Peyer's patch (tissue), 4 donors: ENCODE measurements at places on chromosomes 2 and 18.
A peak's percentile ranks its signal among the peaks of the same experiment; 100 is the strongest.

- no peak for DNase-seq
Observed at GRCh38 chr18:6478121-6478520, 63.4 kb upstream of the L3MBTL4 start.

GRCh38 chr2:60836491-60836890 lies 44.9 kb upstream of the REL start:
- no peak for DNase-seq

GRCh38 chr18:29383311-29384273 lies 1206.7 kb upstream of the CDH2 start:
- DNase-seq: no peak

GRCh38 chr2:27737676-27738348 lies 33.7 kb upstream of the MRPL33 start:
- peak; percentile 60 for DNase-seq

GRCh38 chr2:72109291-72109690 lies 38.4 kb downstream of the CYP26B1 start:
- no peak for DNase-seq

- DNase-seq: no peak
Observed at GRCh38 chr2:150162241-150162942, 325.1 kb downstream of the RND3 start.

GRCh38 chr18:5429681-5430080 lies 114.1 kb downstream of the EPB41L3 start:
- no peak for DNase-seq

DNA sequence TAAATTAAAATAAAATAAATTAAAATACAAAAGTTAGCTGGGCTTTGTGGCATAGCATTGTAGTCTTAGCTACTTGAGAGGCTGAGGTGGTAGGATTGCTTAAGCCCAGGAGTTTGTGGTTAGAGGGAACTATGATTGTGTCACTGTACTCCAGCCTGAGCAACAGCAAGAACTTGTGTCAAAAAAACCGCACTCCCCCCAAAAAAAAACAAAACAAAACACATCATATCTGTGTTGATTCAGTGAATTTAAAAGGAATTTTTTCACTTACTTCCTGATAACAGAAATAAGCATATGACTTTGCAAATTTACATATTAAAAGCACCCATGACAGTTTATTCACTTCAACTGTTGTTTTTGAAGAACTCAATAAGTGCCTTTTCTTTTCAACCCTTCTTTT lies 68.1 kb upstream of the PELI1 start:
- DNase-seq: no peak

- no peak for DNase-seq
Observed at GRCh38 chr18:75173125-75173432, 35.9 kb downstream of the PTGR3 start.

DNA sequence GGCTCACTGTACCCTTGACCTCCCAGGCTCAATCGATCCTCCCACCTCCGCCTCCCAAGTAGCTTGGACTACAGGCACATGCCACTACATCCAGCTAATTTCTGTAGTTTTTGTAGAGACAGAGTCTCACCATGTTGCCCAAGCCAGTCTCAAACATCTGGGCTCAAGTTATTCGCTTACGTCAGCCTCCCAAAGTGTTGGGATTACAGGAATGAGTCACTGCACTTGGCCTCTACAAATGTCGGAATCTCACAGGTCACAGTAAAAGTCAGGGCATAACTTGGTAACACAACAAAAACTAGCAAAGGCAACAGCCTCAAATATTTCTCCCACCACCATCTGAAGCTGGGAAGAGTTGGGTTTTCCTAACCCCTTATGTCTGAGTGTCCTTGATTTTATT lies 25.3 kb downstream of the SCG2 start:
- no peak for DNase-seq

- no peak for DNase-seq
Observed at GRCh38 chr2:219532378-219532649, 11.3 kb downstream of the CHPF start.

GRCh38 chr2:187875261-187876141 lies 321.3 kb upstream of the TFPI start:
- no peak for DNase-seq

DNA sequence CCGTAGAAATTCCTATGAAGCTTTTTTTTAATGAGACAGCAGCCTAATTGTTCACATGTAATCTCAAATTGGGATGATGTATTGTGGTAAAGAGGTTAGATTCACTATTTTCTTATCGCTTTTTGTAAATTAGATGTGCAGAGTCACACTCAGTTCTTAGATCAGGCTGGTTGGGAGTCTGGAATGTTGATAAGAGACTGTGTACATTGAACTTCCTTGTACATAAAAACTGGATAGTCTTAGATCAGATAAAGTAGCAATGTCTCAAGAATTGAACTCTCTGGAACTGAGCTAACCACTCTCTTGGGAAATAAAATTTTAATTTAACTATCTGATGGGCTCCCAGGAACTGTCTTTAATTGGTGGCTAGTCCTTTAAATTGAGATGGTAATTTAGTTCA lies 108.1 kb upstream of the MSTN start:
- no peak for DNase-seq

GRCh38 chr2:82320296-82320695 lies 2015.7 kb upstream of the LRRTM1 start:
- no peak for DNase-seq

GRCh38 chr2:60520917-60521539 lies 32.4 kb downstream of the BCL11A start:
- no peak for DNase-seq

DNA sequence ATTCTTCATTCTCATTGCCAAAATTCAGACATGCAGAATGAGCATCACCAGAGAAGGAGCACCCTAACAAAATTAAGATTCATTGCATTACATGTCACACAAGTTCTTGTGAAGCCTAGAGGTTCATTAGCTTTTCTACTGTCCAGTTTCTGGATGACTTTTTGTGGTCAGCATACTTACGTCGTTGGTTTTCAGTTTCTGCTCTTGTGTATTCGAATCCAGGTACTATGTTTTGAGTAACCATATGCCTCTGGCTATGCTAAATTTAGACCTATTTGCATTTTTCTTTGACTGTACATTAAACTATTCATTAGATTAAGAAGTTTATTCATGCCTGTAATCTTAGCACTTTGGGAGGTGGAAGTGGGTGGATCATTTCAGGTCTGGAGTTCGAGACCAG lies 251.3 kb downstream of the PARD3B start:
- no peak for DNase-seq

DNA sequence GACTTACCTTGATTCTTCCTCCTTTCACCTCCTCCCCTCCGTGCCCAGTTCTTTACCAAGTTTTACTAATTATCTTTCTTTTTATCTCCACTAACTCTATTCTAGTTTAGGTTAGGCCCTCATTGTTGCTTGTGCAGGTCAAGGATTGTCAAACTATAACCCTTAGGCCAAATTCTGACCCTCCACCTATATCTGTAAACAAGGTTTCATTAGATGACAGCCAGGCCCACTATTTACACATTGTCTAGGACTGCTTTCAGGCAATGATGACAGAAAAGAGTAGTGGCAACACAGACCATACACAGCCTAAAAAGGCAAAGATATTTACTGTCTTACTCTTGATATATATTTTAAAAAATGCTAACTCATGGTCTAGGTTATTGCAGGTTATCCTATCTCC lies 212.0 kb downstream of the RAD51AP2 start:
- DNase-seq: no peak

GRCh38 chr2:196330645-196331044 lies 159.3 kb upstream of the STK17B start:
- no peak for DNase-seq

GRCh38 chr2:2853346-2853745 lies 522.3 kb upstream of the MYT1L start:
- no peak for DNase-seq

- DNase-seq: no peak
Observed at GRCh38 chr18:45370255-45371010, 244.8 kb upstream of the SLC14A2 start.

GRCh38 chr2:62537814-62538213 lies 31.8 kb upstream of the TMEM17 start:
- DNase-seq: no peak

DNA sequence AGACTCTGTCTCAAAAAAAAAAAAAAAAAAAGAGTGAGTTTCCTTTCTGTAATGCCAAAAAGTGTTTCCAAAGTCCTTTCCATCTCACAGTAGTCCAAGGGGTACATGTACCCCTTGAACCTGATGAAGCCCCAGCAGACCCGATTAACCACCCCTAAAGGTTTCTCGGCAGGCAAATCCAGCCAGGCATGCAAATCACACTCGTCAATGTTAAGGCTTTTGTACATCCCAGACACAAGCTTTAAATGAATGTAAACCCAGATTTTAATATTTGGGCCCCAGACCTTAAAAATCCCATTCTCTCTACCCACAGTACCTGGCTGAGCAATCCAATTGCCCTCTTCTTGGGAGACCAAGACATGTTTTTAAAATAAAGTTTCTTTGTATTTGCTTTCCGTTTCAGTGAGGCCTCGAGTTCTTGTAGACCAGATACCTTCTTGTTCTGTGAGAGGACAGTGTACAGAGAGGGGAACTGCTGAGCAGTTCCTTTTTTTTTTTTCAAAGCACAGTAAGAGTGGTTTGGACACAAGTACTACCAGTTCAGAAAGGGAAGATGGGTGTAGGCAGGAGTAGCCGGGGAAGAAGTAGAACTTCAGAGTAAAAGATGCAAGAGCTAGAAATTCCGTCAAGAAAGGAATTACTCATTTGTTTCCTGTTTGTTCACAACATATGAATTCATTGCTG lies at the start of gene NLRC4:
TSS of gene NLRC4 (minus strand) at position 465 of the 684 bp plus-strand sequence. CDS start 8,111 bp downstream, outside the sequence.
- DNase-seq: no peak

DNA sequence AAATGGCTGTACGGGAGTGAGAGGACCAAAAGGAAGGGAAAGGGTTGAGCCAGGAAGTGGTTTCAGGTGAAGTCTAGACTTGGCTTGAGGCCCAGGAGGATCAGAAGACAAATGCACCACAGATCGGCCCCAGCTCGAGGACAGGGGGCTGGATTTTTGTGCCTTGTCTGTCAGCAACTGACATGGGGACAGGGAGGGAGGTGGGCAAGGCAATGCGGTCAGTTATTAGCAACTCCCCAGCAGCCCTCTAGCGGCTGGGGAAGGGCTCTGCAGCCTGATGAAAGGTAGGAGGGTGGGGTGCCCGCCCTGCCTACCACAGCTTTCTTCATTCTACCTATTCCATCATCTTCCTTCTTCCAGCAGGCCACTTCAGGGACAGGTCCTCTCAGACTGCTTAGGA lies 50.0 kb downstream of the CPO start:
- no peak for DNase-seq

GRCh38 chr18:3281456-3282400 lies 19.8 kb downstream of the MYL12B start:
- DNase-seq: no peak

GRCh38 chr2:54927085-54927750 lies 123.0 kb downstream of the RTN4 start:
- DNase-seq: no peak

DNA sequence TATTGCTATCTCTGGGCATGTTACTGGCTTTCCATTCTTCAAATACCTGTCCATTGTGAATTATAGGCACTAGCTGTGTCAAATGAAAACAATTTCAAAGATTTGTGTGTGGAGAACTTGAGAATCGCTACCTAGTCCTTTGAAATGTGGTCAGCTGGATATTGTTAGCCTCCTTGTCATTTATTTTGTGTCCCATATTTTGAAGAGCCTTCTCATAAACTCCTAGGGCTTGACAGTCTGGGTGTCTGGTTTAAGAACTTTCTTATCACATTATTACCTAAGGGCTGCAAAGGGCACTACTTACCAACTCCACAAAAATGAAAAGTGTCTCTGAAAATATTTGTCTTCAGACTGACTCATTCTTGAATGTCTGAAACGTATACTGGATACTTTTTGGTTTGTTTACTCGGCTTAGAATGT lies 50.2 kb downstream of the COL4A3 start:
- no peak for DNase-seq

DNA sequence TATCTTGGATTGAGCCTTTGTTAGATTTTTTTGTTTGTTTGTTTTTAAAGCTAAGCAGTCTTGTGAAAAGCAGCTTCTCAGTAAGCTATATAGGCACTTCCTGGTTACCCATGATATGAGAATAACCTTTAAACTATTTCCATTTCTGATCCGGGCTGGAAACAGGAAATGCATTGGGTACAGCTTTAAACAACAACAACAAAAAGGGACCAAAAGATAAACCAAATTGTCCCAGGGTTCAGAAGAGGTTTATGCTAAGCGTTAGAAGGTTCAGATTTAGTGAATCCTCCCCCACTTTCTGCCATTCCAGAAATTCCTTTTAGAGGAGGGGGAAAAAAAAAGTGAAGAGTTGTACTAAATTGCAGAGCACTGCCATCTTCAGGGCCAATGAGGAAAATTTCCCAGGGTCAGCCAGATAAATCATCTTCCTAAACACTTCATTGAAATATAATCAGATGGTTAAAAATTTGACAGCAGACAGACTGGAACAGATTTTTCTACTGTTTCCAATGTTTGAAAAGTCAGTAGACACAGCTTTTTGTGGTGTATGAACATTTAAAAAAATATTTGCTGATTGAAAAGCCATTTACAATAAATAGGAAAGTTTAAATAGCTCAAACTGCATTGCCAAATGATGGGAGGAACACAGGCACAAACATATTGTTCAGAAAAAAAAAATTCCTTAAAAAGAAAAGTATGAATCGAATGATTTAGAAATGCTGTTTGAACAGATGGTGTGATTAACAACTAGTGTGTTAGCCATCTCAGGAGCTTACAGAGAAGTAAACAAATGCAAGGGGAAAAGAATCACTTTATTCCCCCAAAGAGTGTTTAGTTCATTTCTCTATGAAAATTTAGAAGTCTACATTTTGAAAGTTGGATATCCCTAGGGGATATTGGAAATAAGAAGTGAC lies 189.9 kb upstream of the TANK start:
- peak; percentile 55 for DNase-seq

GRCh38 chr2:46335391-46336282 lies 38.4 kb downstream of the EPAS1 start:
- peak; percentile 65 for DNase-seq

GRCh38 chr2:110860630-110861029 lies 128.3 kb downstream of the ACOXL start:
- DNase-seq: no peak

DNA sequence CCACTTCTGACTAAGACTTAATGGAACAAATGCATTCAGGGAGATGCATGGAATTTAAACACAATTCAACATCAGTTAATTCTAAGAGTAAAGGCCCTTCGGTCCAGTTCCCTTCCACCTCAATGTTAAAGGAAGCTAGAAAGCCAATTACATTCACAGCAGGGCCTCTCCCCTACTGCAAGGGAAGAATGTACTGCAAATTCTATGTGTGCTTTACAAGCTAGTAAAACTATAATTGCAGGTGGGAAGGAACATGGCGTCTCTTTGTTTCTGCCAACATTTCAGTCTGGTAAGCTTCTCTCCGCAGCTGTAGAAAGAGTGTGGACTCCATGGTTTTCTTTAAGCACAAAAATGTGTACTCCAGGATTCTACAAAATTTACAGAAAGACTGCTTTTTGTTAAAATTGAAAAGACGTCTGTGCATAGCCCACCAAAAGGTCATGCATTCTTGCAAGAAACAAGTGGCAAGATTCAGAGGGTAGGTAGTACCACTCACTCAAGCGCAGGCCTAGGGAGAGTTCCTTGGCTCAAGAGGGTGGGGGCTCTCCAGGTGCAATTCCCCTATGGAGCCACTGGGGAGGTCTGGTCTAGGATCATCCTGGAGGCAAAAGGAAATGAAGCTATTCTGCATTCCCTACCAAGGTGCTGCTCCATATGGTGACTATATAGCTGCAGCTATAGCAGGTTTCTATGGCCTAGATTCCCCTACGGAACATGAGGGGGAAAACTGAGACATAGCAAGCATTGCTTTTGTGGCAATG lies 127.0 kb upstream of the FZD5 start:
- no peak for DNase-seq

- DNase-seq: peak; percentile 72
Observed at GRCh38 chr2:165015052-165015642, 59.8 kb upstream of the SLC38A11 start.
